ENCODE measurements at places on chromosomes 2 and 18. TPM values are rescaled to one million over a fixed set of nuclear protein-coding genes. Genes with fewer than 3 reads are reported as not detected.

Gene ITGA6
- 85.2 TPM for polyA plus RNA-seq

Gene SDC1
- 29.6 TPM for polyA plus RNA-seq

Gene MEP1B
- polyA plus RNA-seq: not detected

Gene SERPINB3
- polyA plus RNA-seq: 1.0 TPM

Gene PTMA
- 768 TPM for polyA plus RNA-seq

Gene RESP18
- polyA plus RNA-seq: not detected

Gene SLC19A3
- 1.1 TPM for polyA plus RNA-seq

Gene PXDN
- 152 TPM for polyA plus RNA-seq

GRCh38 chr2:241796610-241797138, 12.3 kb upstream of the NEU4 start:
- DNase-seq: no peak

DNA sequence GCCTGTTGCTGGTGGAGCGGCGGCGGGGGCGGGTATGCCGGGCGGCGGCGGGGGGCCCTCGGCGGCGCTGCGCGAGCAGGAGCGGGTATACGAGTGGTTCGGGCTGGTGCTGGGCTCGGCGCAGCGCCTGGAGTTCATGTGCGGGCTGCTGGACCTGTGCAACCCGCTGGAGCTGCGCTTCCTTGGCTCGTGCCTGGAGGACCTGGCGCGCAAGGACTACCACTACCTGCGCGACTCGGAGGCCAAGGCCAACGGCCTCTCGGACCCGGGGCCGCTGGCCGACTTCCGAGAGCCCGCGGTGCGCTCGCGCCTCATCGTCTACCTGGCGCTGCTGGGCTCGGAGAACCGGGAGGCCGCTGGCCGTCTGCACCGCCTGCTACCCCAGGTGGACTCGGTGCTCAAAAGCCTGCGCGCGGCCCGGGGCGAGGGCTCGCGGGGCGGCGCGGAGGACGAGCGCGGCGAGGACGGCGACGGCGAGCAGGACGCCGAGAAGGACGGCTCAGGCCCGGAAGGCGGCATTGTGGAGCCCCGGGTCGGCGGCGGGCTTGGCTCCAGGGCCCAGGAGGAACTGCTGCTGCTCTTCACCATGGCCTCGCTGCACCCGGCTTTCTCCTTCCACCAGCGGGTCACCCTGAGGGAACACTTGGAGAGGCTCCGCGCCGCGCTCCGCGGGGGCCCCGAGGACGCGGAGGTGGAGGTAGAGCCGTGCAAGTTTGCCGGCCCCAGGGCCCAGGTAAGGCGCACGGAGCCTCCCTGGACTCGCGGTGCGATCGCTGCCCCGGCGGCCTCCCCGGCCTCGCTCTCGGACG, 1.0 kb downstream of the ZCCHC2 start:
- DNase-seq: peak; percentile 50

GRCh38 chr2:165698444-165698884, 95.6 kb downstream of the GALNT3 start:
- peak; percentile 59 for DNase-seq

- no peak for DNase-seq
Observed at GRCh38 chr18:76472829-76473228, 22.2 kb downstream of the ZNF516 start.

GRCh38 chr2:44713170-44713569, 228.3 kb upstream of the SIX3 start:
- DNase-seq: no peak

DNA sequence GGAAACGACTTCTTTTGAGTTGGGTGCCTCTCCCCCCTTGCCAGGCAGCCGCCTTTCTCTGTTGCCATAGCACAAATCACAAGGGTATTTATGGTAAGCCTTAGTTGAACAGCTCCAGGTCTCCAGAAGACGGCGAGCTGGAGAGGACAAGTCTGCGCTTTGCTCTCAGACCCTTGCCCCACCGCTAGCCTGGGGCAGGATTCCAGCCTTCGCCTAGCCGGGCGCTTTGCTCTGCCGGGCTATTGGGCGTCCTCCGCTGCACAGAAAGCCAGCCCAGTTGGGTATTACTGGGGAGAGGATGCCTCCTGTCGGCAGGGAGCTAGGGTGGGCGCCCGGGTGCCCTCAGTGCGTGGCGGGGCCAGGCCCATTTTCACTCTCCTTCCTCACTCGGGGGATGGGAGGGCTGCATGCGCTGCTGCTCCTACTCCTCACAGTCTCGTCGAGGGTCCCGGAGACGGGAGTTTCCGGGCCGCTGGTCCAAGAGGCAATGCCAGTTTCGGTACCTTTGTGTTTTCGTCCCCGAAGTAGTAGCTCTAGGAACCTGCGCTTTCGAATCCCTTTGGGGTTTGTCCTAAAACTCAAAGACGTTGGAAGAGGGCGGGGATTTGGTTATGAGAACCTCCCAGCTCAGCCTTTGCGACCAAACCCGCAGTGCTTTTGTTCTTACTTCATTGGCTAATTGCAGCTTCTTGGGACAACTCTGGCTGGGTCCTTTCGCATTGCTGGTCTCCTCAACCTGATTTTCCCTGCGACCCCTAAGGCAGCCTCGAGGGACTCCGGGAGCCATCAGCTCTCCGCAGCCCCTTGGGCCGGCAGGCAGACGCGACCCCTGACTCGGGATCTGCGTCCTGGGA, 3.6 kb upstream of the DLX2 start:
- no peak for DNase-seq

DNA sequence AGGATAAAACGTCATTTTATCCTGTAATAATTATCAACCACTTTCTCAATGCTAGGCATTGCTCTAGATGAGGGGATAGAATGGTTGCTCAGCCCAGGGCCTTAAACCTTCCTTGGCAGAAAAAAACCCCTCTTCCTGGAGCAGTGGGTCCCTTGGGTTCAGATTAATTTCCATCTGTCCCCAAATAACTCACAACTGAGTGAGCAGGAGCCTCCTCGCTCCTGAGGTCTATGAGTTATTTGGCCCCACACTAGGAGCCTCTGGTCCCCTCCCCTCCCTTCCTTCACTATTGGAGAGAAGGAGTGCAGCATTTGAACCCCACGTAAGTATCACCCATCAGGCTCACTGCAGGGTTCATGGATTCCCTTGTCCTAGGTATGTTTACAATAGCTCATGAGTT, 157.5 kb upstream of the FHL2 start:
- DNase-seq: no peak

GRCh38 chr2:24792542-24792873, 683 bp downstream of the PTRHD1 start:
- no peak for DNase-seq

- no peak for DNase-seq
Observed at GRCh38 chr2:58604096-58604495, 363.0 kb upstream of the FANCL start.

DNA sequence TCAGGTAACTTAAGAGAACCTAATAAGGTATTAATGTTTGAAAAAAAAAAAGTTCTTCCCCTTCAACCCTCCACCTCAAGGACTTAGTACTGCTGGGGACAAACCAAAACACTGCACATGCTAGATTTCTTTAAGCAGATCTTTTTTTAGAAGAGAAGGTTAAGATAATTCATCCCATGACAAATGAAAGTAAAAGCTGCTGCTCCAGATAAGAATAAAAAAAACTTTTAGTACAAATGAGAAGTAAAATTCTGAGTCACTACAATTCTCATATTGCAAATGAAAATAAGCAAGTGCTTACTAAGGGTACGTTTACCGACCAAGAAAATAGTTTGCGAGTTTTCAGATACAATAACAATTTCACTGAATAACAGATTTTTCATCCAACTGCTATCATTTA, 8.9 kb downstream of the STAM2 start:
- DNase-seq: no peak

- peak; percentile 9 for DNase-seq
Observed at GRCh38 chr2:118520246-118520645, 327.2 kb downstream of the EN1 start.

DNA sequence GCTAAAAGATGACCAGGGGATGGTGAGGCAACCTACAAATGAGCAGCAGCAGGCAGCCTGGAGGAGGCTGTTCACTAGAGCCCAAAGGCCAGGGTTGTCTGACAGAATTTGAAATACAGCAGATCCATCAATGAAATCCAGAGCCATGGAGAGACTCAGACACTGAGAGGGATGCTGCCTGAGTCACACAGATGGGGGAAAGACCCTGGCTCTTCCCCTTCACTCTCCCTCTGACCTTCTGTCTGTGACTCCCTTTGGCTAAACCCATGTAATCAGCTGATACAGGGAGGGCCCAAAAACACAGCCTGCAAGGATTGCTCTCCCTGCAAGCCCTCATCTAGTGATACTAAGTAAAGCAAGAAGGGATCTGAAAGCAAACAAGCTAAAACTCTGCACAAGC, 166.5 kb upstream of the SPOPL start:
- DNase-seq: no peak

DNA sequence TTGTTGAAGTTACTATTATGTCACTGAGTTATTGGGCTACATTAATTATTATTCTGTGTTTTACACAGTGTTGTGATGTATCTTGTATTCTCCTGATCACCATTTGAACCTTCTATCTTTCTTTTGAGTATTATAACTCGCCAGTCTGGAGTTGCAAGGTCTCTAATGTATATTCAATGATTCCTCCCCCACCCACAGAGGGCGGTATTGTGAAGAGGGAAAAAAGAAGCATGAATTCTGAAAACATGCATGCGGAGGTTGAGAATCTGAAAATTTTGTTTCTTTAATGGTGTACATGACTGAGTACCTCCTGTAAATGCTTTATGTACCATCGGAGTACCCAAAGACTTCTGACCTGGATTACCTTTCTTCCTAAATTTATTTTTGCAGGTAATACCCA, 266.6 kb downstream of the NR4A2 start:
- DNase-seq: no peak
